ENCODE measurements at places on chromosomes 7 and 10.

DNA sequence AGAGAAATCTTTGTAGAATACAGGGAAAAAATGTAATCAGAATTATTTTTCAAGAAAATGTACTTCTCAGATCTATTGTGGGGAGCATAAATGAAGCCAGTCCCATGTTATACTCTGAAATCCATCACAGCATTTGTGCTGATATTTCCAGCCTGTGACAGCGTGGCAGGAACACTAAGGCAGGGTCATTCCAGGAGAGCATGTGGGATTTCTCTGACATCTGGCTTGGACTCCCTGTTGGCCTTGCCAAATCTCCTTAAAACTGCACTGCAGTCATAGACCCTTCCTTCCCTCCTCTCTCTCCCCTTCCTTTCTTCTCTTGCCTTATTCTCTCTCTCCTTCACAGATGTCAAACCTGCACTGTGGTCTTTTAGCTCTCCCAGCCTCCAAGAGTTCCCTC lies 6.5 kb upstream of the TSPAN13 start:
- DNase-seq, result peak; percentile 35

- no peak for DNase-seq
Measured at GRCh38 chr7:84245835-84246234, 51.2 kb upstream of the SEMA3A start.

DNA sequence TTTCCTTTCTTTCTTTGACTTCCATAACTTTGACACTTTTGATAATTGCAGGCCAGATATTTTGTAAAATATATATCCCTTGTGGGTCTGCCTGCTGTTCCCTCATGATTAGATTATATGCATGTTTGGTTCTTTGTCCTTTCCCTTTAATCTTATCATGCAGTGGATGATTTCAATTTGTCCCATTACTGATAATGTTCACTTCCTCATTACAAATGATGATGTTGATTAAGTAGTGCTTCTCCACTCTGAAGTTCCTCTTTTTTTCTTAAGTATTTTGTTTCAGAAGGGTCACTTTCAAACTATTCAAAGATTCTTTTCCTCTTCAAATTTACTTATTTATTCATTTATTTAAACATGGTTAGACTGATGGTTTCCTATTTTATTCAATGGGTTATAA lies 898.1 kb downstream of the XPNPEP1 start:
- DNase-seq, result no peak

- no peak for DNase-seq
Measured at GRCh38 chr10:71989661-71990454, 25.7 kb downstream of the CHST3 start.

GRCh38 chr10:6270951-6271350 lies 68.2 kb downstream of the PFKFB3 start:
- DNase-seq, result no peak

GRCh38 chr10:116451711-116452337 lies 24.2 kb downstream of the PNLIPRP3 start:
- DNase-seq, result no peak

- no peak for DNase-seq
Measured at GRCh38 chr7:21383227-21384220, 44.4 kb upstream of the SP4 start.

- no peak for DNase-seq
Measured at GRCh38 chr7:28576656-28577055, 164.3 kb downstream of the CREB5 start.

- peak; percentile 38 for DNase-seq
Measured at GRCh38 chr10:36094096-36094495, 452.0 kb upstream of the FZD8 start.

- no peak for DNase-seq
Measured at GRCh38 chr10:122259075-122259466, 12.0 kb upstream of the BTBD16 start.

DNA sequence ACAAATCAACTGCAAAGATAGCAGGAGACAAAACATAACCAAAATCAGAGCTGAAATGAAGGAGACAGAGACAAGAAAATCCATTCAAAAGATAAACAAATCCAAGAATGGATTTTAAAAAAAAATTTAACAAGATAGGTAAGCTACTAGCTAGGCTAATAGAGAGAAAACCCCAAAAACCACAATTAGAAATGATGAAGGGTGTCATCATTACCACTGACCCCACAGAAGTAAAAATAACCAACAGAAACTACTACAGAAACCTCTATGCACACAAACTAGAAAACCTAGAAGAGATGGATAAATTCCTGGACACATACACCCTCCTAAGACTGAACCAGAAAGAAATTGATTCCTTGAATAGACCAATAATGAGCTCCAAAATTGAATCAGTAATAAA lies 117.6 kb downstream of the DNAJC1 start:
- no peak for DNase-seq

DNA sequence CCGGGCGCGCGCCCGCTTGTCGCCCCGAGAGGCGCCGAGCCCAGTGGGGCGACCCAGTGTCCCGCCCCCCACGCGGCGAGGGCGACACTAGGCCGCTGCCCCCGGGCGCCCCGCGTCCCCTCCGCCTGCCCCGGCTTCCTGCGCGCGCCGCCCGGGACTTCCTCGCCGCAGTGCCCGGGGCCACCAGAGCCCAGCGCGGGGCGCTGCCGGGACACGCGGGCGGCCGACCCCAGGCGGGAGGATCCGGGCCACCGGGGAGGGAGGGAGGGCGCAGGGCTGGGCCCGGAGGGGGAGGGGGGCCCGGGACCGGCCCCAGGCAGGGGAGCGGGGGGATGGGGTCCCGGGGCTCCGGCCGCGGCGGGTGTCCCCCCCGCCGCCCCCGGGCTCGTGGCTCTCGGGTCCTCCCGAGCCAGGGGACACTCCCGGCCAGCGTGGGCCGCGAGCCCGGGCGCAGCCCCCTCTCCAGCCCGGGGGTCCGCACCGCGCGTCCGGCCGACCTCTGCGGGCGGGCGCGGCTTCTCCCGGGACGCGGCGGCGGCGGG lies 435 bp upstream of the PWWP2B start:
- peak; percentile 65 for DNase-seq

DNA sequence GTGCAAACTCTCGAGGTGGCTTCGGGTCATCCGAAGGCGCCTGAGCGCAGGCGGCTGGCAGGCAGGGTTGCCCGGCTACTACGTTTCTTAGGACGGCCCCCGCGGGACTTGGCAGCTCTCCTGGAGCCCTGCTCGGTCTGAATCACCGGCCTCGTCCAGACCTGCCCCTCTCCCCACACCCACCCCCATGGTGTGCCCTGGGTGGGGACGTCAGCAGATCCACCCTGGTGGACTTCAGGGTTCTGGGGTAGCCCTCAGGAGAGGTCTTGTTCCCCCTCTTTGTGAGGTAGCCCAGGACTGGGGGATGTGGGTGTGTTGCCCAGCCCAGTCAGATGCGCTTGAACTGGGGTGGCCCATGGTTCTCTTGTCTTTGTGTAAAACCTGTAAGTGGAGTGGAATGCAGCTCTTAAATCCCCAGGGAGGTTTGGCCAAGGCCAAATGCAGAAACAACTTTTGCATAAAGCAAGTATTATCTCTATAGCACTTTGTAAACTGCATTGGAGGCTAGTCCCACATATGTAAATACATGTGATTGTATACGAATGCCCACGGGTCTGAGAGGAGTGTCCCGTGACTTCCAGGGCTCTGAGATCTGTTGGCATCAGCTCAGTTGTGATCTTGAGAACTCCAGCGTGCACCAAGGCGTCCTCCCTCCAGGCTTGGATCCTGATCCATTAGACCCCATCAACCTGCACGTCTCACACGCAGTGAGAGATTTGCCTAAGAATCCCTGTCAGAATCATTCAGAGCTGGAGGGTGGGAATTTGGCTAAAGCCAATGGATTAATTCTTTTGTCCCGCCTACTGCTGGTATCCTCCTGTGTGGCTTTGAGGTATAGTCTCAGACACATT lies 1.8 kb downstream of the PFKFB3 start:
- no peak for DNase-seq

DNA sequence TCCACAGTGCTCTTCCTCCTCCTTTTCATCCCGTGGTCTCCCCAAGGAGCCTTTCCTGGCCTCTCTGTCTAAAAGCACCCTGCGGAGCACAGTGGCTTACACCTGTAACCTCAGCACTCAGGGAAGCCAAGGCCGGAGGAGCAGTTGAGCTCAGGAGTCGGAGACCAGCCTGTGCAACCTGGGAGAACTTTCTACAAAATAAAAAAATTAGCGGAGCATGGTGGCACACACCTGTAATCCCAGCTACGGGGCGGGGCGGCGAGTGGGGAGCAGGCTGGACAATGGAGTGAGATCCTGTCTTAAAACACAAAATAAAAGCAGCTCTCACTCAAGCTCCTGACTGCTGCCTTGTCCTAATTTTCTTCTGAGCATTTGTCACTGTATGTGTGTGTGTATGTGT lies 1.4 kb upstream of the COBL start:
- DNase-seq, result no peak

- no peak for DNase-seq
Measured at GRCh38 chr7:85125651-85126131, 61.2 kb downstream of the SEMA3D start.

DNA sequence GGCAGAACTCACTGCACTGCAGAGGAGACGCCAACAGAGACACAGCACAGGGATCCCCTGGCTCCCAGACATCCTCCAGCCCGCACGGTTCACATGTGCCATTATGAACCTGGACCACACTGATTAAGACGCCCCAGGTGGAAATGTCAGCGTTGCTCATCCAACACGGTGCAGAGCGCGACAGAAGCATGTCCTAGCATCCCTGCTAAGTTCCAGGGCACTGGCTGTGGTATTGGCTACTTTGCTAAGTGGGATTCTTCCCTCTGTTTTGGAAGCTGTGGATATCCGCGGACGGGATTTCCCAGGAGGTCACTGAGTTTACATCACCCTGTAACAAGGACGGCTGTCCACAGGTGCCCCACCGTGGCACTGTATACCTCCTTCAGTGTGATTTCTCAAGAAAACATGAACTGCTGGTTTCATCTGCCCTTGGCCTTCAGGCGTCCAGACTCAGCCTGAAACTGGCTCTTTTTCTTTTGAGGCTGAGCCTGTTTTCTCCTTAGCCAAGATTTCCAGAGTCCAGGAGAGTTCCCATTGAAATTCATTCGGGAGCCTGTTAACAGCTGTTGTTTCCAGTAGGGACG lies 324.0 kb downstream of the WDR37 start:
- DNase-seq, result no peak

GRCh38 chr7:22809902-22810642 lies 12.6 kb downstream of the TOMM7 start:
- no peak for DNase-seq

GRCh38 chr7:145082366-145083161 lies 246.7 kb upstream of the TPK1 start:
- no peak for DNase-seq

DNA sequence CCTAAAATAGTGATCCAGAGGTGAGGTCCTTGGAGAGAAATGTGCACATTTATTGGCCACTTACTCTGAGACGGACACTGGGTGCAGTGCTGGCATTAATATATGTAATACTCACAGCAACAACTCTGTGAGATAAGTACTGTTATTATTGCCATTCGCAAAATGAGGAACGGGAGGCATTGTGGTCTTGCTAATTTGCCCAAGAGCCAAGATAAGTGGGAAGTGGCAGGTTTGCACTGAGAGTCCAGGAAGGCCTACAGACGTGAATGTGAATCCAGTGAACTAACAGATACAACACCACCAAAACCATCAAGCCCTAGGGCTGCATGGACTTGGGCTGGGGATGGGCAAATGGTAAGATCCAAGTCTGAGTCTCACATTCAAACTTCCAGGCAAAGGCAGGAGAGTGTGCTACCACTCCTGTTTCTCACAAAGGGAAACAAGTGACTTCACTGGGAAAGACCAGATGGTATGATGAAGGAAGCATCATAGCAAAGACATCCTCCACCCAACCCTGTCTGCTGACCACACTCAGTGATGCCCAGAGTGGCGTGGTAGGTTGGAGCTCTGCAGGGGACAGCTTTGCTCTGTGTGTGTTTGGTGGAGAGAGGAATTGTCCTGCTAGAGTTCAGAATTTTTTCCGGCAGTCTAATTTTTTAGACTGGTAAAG lies 19.2 kb downstream of the TMEM273 start:
- no peak for DNase-seq

DNA sequence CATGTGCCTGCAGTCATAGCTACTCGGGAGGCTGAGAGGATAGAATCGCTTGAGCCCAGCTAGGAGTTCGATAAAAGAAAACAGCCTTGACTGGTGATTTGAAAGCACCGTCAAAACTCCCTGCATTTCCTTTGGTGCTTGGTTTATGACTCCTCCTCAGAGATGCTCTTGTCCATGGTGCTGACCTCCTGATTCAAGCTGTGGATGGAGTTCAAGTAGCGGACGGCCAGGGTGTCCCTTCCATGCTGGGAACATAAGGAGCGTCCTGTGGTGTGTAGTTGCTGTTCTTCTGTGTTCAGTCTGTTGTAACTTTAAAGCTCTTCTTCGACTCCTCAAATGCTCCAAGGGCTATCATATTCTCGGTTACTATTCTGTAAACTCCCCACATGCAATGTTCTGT lies 382.5 kb upstream of the KIAA1217 start:
- peak; percentile 47 for DNase-seq

DNA sequence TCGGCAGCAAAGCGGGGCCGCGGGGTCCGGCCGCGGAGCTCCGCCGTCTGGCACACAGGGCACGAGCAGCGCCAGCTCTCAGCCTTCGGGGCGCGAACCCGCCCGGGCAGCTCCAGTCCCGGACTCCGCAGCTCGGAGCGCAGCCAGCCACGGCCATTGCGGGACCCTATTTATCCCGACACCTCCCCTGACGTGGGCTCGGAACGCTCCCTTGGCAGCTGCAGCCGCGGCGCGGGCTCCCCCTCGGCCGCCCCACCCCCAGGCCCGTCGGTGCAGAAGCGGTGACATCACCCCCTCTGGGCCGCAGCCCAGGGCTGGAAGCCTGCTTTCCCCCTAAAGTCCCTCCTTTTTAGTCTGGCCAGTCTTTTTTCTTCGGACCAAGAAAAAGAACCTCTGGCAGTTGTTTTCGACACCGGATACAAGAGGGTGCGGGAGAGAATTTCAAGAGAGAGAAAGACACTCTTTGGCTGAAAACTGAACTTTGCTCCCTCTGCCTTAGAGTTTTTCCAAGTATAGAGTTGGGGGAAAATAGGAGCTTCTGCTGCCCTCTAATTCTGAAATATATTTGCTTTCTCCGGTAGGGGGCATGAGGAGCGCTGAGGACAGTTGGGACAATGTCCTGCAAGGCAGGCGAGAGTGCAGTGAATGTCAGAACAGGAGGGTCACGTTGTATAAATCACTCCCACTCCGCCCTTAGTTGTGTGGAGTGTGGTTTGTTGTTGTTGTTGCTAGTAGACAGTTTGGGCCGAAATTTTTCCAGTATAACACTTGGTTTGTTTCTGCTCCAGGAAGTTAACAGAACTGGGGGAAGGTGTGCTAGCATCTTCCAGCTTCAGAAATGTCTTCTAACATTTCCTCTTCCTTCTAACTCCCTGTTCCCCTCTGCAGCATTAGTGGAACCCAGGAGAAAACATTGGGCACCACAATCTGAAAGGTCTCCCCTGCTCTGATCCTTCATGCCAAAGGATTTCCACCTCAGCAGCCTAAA lies at the start of gene SFRP4:
SFRP4 (minus strand) TSS at position 145 of the 988 bp plus-strand sequence. CDS start 280 bp downstream, outside the sequence.
- DNase-seq, result peak; percentile 91

GRCh38 chr10:60762554-60762953 lies 15.7 kb upstream of the CDK1 start:
- no peak for DNase-seq

- DNase-seq, result peak; percentile 38
Measured at GRCh38 chr7:83410989-83411591, 237.8 kb downstream of the SEMA3E start.

All from hindlimb muscle (tissue), 1 donor.